ENCODE measurements at places on chromosomes 6 and 20.

DNA sequence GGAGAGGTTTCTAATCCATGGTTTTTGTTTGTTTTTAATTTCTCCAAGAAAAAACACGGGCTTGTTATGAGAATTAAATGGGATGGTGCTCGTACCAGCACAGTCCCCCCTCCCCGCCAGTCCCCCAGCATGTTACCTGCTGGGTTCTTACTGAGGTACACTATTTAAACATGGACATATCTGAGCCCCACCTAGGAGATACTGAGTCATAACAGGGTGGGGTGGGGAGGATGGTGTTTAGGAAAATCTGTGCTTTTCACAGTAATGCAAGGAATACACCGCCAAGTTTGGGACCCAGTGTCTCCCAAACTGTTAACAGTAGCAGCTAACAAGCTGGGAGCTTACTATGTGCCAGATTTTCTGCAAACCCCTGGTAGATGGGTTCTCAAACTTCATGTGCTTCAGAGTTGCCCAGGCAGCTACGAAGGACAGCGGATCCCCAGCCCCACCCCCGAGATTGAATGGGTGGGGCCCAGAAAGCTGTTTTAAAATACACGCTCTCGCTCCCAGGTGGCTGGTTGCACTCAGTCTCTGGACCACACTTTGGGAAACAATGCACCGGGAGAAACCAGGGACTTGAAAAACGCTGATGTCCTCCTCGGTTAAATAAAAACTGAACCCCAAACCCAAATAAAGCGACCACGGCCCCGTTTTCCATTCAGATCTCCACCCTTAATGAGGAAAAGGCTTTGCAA lies 995 bp downstream of the ZFP64 start:
- no peak for ATAC-seq

- no peak for ATAC-seq
These were observed 801 bp downstream of the SRC start for GRCh38 chr20:37346535-37347346.

- ATAC-seq = no peak
These were observed 153.9 kb upstream of the ENPP5 start for GRCh38 chr6:46324706-46325105.

DNA sequence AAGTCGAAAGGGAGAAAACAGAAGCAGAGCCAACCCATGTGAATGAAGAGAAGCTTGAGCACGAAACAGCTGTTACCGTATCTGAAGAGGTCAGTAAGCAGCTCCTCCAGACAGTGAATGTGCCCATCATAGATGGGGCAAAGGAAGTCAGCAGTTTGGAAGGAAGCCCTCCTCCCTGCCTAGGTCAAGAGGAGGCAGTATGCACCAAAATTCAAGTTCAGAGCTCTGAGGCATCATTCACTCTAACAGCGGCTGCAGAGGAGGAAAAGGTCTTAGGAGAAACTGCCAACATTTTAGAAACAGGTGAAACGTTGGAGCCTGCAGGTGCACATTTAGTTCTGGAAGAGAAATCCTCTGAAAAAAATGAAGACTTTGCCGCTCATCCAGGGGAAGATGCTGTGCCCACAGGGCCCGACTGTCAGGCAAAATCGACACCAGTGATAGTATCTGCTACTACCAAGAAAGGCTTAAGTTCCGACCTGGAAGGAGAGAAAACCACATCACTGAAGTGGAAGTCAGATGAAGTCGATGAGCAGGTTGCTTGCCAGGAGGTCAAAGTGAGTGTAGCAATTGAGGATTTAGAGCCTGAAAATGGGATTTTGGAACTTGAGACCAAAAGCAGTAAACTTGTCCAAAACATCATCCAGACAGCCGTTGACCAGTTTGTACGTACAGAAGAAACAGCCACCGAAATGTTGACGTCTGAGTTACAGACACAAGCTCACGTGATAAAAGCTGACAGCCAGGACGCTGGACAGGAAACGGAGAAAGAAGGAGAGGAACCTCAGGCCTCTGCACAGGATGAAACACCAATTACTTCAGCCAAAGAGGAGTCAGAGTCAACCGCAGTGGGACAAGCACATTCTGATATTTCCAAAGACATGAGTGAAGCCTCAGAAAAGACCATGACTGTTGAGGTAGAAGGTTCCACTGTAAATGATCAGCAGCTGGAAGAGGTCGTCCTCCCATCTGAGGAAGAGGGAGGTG lies 38.7 kb downstream of the ZBTB2 start:
- no peak for ATAC-seq

- no peak for ATAC-seq
These were observed 294.9 kb downstream of the UTRN start for GRCh38 chr6:144580039-144580438.

All from activated CD4-positive, CD25-positive, alpha-beta regulatory T cell treated with anti-CD3 and anti-CD28 coated beads, Interleukin-2, amount 50 U/mL, for 24 hours (primary cell).